ENCODE measurements at places on chromosomes 3 and 15. TPM values are rescaled to one million over a fixed set of nuclear protein-coding genes. Genes with fewer than 3 reads are reported as not detected.

GRCh38 chr15:88894819-88895767 lies at the start of gene HAPLN3:
TSS of gene HAPLN3 (minus strand) at chr15:88895544. CDS start at chr15:88887298, 8,246 bp downstream.
- H3K27ac ChIP-seq, result no peak within 1 kb of the TSS
- peak; percentile 59 for DNase-seq
- H3K36me3 ChIP-seq, result no peaks in the 10 kb centered on the region
- peaks cover 35% of the 10 kb centered on the region for H3K4me1 ChIP-seq

DNA sequence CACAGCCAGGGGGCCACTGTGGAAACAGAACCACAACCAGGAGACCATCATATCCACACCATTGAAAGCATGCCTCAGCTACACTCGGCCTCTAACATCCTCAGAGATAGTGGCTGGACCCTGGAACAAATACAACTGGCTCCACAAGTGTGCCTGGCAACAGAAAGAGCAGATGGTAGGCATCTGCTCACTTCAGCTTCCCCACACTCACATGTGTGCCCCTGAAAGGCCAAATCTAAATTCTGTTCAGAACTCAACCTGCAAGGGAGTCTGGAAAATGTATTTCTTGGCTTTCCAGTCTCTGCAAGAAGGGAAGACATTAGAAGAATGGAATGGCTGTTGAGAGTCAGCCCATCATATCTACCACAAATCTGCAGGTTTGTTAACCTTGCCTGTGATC lies 54.7 kb upstream of the CTNNB1 start:
- DNase-seq, result no peak
- H3K27ac ChIP-seq, result no peak overlapping the region
- peaks cover 14% of the 10 kb centered on the region for H3K4me1 ChIP-seq

Gene RHOA
- 789 TPM for total RNA-seq

GRCh38 chr3:52145736-52146110 lies 8.5 kb downstream of the POC1A start:
- H3K4me1 ChIP-seq, result no peaks in the 10 kb centered on the region
- no peak overlapping the region for H3K27ac ChIP-seq
- no peaks in the 10 kb centered on the region for H3K36me3 ChIP-seq
- no peak for DNase-seq
- H3K4me3 ChIP-seq, result no peak overlapping the region
- H3K27me3 ChIP-seq, result no peaks in the 10 kb centered on the region

DNA sequence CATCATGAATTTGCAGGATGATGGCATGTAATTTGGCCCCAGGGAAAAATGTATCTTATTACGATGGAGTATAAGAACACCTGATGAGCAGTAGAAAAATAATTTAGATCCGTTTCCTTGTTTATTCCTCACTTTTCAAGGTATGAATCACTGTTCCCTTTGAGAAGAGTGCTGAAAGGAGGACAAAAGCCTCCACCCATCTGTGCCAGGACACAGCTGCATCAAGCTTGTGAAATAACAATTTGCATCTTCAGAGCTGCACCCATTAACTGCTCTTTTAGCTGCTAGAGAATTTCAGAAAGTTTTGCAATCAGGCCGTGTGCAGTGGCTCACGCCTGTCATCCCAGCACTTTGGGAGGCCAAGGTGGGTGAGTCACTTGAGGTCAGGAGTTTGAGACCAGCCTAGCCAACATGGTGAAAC lies 9.6 kb downstream of the CLDND1 start:
- H3K36me3 ChIP-seq, result peaks cover 15% of the 10 kb centered on the region
- no peak overlapping the region for H3K27ac ChIP-seq
- no peak overlapping the region for H3K4me3 ChIP-seq
- no peaks in the 10 kb centered on the region for H3K27me3 ChIP-seq
- no peaks in the 10 kb centered on the region for H3K4me1 ChIP-seq

Measured in thyroid gland (tissue), 4 donors.